ENCODE measurements at places on chromosomes 11 and 22.

GRCh38 chr11:96105944-96106343, 182.0 kb upstream of the MTMR2 start:
- DNase-seq: no peak

DNA sequence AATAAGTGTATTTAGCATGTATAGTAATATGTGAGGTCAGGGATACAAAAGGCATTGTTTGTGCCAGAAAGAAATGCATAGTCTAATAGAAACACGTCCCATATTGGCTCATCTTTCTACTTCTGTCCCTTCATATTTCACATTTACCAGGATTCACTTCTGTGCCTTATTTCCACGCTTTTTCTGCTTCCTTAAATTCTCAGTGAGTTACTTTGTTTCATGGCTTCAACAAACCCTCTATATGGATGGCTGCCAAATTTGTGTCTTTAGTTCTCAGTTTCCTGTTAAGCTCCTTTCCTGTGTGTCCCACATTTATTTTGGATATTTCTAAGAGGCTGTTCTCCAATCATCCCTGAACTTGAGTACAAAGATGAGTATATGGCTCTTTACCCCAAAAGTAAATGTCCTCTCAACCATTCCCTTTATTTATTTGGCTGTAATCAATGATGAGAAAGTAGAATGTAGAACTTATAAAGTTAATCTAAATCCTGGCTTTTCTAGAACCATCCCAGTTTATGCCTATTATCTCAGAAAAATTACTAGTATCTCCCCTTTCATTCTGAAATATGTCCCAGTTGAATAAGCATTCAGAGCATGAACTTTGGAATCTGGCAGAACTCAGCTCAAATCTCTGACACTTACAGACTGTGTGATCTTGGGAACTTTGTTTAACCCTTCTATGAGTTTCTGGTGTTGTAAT, 23.5 kb downstream of the OR8B12 start:
- no peak for DNase-seq

DNA sequence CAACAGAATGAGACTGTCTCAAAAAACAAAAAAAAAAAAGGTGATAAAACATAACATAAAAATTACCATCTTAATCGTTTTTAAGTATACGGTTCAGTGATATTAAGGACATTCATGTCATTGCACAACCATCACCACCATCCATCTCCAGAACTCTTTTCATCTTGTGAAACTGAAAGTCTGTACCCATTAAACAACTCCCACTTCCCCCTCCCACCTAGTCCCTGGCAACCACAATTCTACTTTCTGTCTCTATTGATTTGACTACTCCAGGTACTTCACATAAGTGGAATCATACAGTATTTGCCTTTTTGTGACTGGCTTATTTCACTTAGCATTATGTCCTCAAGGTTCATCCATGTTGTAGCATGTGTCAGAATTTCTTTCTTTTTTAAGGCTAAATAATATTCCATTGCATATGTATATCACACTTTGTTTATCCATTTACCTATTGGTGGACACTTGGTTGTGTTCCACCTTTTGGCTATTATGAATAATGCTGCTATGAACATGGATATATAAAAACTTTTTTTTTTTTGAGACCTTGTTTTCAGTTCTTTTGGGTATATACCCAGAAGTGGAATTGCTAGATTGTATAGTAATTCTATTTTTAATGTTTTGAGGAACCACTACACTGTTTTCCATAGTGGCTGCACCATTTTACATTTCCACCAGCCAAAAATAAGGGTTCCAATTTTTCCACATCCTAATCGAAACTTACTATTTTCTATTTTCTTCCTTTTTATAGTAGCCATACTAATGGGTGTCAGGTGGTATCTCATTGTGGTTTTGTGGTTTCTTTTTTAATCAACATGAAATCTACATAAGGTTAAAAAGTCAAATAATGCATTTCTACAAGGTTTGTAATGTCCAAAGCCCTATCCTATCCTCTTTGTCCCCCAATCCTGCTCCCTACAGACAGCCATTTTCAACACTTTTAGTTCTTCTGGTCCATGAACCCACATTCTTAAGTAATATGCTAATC, 23.4 kb upstream of the PIK3C2A start:
- DNase-seq: no peak

- peak; percentile 65 for DNase-seq
These were observed 74.9 kb upstream of the NARS2 start for GRCh38 chr11:78649361-78650215.

DNA sequence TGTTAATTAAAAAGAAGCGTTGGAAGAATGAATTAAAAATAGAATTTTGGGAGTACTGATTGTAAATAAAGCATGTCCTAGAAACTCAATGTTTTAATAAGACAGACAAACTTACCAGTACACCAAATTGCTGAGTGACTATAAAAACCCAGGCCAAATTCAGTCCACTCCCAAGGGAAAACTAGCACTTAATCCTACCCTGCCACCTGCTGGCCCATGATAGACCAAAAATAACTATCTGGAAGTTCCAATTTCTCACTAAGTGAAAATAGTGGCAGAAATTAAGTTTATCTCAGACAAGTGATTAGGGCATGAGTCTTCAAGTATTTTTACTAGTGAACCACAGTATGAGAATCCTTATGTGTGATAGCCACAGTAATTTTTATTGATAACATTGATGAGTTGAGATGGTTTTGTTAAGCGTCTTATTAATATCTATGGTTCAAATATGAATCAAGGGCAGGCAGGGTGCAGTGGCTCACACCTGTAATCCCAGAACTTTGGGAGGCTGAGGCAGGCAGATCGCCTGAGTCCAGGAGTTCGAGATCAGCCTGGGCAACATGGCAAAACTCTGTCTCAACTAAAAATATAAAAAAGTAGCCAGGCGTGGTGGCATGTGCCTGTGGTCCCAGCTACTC, 9.8 kb upstream of the DDX10 start:
- no peak for DNase-seq

- no peak for DNase-seq
These were observed at the start of gene SAA1 for GRCh38 chr11:18265949-18266348. TSS of gene SAA1 (plus strand) at chr11:18266264. CDS start at chr11:18266888, 624 bp downstream.

GRCh38 chr11:128476049-128476448, 111.3 kb downstream of the ETS1 start:
- no peak for DNase-seq

DNA sequence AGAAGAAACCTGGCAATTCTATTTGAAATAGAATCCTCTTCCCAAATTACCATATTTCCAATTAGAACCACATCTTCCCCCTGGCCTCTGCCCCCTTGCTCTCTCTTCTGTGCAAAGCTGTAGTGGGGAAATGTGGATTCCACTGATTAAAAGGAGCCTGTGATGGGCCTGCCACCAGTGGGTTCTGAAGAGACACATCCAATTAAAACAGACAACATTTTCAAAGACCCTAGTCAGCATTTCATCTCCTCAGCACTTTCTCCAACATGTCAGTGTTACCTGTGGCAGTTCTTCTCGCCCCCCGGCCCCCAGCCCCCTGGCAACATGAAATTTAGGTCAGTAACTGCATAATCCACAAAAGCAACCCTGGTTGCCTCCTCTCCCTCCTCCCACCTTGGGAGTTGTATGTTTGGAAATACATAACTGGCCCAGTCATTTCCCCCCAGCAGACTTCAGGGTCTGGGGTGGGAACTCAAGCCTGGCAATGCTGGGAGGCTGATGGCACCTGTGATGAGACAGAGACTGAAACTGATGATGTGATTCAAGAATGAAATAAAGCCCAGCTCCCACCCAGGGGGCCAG, 99.9 kb upstream of the AMOTL1 start:
- peak; percentile 63 for DNase-seq

DNA sequence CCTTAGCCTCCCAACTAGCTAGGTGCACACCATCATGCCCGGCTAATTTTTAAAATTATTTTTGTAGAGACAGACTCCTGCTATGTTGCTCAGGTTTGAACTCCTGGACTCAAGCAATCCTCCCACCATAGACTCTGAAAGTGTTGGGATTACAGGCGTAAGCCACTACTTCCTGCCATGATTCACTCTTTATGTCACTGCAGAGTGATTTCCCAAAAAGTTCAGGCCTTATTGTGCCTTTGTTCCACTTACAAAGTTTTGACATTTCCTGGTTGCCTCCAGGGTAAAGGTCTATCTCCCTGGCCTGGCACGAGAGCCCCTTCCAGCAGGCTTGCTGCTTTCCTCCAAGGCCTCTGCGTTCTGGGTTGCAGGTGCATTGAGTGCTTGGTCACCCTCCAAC, 44.6 kb upstream of the RIC3 start:
- no peak for DNase-seq

DNA sequence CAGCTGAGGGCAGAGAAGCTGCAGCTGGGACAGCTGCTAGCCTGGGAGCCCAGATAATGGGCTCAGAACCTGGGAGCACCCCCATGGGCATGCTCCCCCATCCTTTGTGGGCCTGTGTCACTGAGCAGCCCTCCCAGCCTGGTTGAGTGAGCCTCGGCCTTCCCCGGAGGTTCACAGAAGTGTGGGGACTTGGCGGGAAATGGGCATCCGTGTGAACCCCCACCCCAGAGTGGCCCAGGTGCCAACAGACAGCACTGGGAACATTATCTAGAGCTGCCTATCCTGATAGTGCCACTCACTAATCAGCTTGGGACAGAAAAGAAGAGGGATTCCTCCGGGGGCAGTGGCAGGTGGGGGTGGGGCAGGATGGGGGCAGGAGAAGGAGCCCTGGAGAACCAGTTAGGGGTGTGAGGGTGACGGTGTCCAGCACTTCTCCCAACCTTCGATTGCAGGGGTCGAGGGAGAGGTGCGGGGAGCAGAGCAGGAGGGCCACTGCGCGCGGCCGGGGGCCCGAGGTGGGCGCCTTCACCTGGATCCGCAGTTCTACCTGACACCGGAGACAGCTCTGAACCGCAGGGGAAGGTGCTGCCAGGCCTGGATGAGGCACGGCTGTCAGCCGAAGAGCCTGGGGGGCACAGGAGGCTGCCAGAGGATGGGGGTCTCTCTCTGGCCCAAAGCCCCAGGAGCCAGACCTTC, 33.1 kb downstream of the FLRT1 start:
- no peak for DNase-seq

- no peak for DNase-seq
These were observed 80.4 kb downstream of the LRRC4C start for GRCh38 chr11:41379084-41379483.

GRCh38 chr11:44582641-44583352, 17.3 kb downstream of the CD82 start:
- no peak for DNase-seq

DNA sequence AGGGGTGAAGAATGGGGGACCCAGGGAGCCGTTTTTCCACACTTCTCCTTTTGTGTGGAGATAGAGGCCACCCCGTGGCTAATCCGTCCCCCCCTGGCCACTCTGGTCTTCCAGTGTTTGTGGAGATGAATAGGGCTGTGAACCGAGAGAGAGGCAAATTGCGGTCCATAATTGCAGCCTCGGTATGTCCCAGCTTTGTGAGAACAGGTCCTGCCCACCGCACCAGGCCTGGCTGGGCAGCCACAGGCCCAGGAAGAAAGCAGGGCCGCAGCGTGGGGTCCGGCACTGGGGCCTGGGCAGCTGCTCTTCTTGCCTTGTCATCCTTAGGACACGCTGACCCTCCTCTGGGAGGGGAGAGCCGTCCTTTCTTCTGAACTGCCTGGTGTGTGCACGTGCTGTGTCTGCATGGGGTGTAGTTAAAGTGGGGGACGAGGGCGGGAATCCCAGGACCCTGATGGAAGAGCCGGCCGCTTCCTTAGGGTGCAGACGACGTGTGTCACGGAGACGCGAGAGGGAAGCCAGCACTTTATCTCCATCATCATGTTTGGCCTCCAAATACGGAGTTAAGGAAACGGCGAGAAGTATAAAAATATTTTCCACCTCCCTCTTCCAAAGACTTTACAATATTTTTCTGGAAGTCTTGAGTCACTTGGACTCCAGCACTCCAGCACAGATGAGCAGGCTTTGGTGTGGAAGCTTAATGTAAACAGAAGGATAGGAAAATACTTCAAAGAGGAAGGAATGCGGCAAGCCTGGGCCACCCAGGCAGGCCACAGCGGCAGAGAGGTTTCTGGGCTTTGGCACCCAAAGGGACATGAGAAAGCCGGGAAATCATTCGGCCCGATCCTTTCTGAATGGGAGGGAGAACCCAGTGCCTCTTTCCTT, 1248.4 kb downstream of the BRD1 start:
- DNase-seq: no peak

- no peak for DNase-seq
These were observed 70.3 kb downstream of the TNRC6B start for GRCh38 chr22:40247976-40248375.

- no peak for DNase-seq
These were observed 71.4 kb downstream of the ARHGAP8 start for GRCh38 chr22:44823806-44824205.

DNA sequence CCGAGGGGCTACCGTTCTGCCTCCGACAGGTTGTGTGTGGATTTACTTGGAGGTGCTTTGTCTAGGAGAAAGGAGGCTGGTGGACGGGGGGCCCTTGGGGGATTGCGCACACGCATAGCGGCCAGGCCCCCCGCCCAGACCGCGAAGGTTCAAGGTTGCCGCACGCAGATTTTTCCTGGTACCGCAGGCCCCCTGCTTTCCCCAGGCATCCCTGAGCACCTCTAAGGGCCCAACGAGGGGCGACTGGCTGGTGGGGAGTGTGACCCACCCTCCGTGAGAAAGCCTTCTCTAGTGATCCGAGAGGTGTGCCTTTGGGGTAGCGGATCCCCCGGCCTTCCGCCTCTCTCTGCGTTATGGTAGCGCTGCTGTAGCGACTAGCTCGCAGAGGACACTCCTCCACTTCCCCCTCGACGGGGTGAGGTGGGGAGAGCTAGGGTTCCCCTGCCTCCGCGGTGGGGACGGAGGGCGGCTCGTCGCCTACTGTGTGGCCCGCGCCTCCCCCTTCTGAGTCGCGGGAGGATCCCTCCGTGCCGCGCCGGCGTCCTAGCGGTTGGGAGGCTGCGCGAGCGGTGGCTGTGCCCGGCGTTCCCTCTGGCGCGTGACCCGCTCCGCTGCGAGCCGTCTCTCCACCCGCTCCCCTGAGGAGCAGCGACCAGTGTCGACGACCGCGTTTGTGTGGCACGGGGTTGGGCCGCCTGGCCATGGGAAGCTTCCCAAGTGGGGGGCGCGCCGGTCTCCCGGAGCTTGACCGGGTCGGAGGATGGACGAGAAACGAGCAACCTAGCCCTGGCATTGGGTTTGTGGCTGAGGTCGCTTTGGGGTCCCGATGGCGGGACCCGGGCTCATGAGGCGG, 3900.0 kb upstream of the OR11H1 start:
- DNase-seq: peak; percentile 88

DNA sequence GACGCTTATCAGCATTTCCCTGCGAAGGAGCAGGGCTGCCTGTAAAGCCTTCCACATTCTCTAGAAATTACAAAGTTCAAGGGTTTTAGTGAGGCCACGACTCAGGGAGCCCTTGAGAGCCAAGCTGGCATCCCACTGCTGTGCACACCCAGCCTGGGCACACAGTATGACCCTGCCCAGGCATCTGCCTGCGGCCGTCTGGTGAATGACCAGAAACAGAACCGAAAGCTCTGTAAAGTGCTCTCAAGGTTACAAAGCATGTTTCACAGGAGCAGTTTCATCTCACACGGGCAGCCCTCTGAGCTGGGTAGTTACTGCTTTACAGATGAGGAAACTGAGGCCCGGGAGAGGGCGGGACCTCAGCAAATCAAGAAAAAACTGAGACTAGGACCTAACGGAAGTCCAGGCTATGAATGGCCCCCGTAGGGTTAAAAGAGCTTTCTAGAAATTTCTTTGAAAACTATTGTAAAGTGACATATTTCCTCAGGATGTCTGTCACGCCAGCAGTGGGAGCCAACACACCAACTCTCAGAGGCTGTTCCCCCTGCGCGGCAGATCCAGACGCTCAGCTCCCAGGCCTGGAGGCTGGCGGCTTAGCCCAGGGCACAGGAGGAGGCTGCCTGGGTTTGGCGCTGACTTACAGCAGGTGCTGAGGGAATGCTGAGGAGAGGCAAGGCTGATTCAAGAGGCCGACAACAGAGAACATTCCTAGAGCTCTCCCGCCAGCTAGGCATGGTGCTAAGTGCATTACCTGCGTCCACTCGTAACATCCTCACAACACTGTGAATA, 7.7 kb upstream of the TCF20 start:
- DNase-seq: no peak
